Neural progenitor cell (in vitro differentiated cells): ENCODE measurements at places on chromosomes 3 and 15.

DNA sequence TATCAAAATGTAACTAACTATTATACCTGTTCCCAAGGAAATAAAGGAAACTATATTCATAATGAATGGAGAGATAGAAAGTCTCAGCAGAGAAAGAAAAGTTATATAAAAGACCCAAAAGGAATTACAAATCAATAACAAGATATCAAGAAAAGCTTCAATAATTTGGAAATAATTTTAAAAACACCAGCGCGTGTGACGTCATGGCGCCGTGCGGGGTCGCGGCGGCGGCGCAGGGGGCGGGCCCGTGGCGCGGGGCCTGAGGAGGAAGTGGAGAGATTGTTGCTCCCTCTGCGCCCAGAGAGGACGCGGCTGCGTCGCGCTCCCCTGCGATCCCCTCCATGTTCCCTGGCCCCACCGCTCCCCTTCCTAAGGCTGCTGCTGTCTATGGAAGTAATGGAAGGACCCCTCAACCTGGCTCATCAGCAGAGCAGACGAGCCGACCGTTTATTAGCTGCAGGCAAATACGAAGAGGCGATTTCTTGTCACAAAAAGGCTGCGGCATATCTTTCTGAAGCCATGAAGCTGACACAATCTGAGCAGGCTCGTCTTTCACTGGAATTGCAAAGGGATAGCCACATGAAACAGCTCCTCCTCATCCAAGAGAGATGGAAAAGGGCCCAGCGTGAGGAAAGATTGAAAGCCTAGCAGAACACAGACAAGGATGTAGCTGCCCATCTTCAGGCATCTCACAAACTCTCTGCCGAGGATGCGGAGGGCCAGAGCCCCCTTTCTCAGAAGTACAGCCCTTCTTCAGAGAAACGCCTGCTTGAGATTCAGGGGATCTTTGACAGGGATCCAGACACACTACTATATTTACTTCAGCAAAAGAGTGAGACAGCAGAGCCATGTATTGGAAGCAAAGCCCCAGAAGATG is 4.1 kb downstream of the XCR1 start:
- DNase-seq: no peak

DNA sequence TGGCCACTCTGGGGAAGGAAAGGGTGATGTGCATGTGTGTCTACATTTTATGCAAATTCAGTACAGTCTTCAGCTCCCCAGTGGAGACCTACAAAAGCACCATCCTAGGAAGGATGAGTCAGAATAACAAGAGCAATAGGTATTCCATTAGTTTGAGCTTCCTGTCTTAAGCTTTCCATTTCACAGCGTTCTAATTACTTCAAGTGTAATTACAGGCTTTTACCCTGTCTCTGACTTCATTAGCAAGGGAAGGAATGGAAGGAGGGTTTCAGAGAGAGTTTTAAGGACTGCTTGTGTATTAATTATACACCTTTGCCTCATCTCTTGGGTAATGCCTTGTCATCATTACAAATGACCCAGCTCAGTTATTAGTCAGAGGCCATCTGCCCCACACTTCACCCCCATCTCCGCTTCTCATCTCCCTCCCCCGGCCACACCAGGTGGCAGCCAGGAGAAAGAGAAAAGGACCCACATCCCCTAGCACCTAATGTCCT is 202.8 kb upstream of the MRPL3 start:
- peak; percentile 5 for DNase-seq

GRCh38 chr3:138941259-138941885 is 5.6 kb downstream of the FOXL2 start:
- peak; percentile 79 for DNase-seq

- no peak for DNase-seq
Measured at GRCh38 chr15:31447931-31448634, 121.4 kb downstream of the KLF13 start.

DNA sequence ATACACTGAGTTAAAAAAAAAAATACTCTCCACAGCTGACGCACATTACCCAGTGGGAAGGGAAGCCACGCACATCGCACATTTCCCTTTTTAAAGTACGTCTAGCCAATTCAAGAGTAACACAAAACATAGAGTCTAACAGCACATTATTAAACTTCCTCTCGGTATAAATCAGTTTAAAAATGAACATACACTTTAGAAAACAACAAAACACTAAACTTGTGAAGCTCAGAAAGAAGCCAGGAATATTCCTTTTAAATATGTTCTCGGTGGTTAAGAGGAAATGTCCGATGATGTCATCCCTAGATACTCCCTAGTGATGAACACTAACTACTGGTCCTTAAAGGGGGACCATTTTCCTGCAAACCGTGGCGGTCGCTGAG is 721 bp downstream of the MYEF2 start:
- DNase-seq: no peak

- no peak for DNase-seq
Measured at GRCh38 chr3:172132159-172132586, 92.8 kb downstream of the FNDC3B start.

GRCh38 chr3:107452436-107452835 is 70.3 kb upstream of the BBX start:
- DNase-seq: no peak

- DNase-seq: no peak
Measured at GRCh38 chr3:149564079-149564478, 89.6 kb downstream of the TM4SF4 start.

- peak; percentile 95 for DNase-seq
Measured at GRCh38 chr15:68277603-68278344, at the start of gene FEM1B. Gene FEM1B, plus strand, starts transcription at chr15:68277745. Its CDS starts 673 bp downstream, at chr15:68278418.

GRCh38 chr15:84649706-84650105 is 4.4 kb downstream of the WDR73 start:
- DNase-seq: no peak

DNA sequence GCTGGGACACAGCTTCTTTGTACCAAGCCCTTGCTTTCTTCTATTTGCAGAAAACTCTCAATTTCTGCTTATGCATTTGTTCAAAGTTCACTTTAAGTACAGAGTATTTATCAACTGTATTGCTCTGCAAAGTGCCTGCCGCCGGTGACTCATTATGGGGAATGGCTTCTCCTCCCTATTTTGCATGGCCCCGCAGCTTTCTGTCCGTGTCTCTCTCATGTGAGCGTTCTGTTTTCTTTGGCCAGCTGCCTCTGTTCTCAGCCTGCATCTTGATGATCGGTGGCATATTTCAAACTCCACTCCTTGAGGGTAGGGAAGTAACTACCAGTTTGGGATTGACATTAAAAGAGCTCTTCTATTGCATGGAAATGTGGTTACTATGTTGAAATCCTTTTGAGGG is 28.6 kb upstream of the ST8SIA2 start:
- no peak for DNase-seq

DNA sequence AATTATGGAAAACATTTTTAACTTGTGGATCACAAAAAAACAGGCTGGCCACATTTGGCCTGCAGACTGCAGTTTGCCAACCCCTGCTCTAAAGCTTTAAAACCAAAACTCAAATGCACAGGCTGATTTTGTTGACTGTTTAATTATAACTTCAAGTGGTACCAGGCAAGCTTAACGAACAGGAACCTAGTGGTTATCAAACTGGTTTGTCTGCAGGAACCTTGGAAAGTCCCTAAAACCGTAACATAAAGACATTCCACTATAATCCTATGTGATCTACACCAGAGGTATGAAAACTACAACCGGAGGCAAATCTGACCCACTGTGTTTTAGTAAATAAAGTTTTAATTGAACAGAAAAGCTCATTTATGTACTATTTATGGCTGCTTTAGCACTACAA is 52.4 kb downstream of the TBL1XR1 start:
- no peak for DNase-seq

DNA sequence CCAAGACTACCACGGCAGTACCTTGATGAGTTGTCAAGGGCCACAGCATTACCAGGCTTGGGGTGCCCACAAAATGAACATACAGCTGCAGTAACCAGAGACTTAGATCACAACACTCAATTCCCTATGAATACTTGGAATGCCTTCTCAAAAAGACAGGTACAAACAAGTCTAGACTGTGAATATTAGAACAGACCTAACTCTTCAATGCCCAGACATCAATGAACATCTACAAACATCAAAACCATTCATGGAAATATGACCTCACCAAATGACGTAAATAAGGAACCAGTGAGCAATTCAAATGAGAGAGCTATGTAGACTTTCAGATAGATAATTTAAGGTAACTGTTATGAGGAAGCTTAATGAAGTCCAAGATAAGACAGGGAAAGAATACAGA is 185.1 kb upstream of the POU1F1 start:
- DNase-seq: no peak

DNA sequence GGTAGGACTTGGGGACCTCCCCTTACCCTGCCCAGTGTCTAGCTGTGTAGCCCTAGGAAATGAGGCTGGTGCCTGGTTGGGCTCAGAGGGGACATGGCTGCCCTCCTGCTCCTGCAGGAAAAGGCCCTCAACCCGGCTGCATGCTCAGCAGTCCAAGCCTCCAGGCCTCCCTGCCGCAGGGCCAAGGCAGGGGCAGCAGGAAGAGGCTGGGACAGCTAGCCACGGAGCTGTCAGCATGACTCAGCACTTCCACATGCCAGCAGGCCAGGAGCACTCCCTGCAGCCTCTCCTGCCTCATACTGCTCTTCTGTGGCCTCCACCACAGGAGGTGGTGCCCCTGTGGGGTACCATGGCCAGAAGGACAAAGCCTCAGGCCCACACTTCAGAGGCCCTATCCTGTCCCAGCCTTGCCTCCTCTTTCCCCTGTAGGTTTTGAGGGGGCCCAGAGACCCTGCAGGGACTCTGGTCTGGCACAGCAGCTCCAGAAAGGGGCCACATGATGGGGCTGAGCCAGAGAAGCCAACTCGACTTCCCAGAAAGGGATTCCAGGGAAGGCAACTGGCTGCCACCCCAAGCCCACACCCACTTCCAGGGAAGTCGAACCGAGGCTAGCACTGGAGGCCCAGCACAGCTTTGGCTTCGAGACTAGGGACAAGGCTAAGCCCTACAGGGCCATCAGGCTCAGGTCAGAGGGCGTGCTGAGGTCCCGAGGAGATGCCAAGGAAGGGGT is 19.5 kb downstream of the TKT start:
- DNase-seq: no peak

- DNase-seq: peak; percentile 73
Measured at GRCh38 chr15:100873029-100873677, 6.5 kb upstream of the ALDH1A3 start.

- no peak for DNase-seq
Measured at GRCh38 chr15:29123991-29124390, 145.6 kb downstream of the NSMCE3 start.

DNA sequence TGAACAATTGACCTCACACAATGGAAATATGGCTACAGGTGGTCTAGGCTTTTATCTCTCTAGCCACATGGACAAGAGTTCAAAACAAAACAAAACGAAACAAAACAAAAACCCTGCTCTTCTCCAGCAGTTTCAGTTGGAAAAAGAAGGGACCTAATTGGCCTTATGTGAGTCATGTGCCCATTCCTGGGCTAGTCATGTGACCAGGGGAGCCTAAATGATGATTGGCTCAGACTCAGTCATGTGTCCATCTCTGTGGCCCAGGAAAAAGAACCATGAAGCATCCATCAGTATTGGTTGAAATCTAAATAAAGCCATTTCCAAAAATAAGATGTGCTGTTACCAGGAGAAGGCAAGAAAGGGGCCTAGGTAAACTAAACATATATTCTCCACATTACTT is 96.8 kb downstream of the ANXA2 start:
- DNase-seq: no peak

DNA sequence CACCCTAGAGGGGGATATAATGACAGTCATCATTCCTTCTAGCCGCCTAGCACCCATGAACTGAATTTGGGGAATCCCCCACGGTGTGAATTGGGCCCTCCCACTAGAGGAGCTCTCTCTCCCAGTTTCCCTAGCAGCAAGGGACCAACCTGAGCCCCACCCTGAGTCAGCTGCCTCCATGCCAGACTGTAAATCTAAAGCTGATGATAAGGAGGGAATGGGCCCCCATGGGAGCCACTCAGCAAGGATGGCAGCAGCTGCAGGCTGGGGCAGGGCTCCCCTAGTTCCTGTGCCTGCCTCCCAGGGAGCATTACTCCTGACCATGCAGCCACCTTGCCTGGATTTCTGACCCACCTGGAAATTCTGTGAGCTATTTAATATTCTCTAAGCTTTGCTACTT is 57.0 kb upstream of the PXYLP1 start:
- no peak for DNase-seq

DNA sequence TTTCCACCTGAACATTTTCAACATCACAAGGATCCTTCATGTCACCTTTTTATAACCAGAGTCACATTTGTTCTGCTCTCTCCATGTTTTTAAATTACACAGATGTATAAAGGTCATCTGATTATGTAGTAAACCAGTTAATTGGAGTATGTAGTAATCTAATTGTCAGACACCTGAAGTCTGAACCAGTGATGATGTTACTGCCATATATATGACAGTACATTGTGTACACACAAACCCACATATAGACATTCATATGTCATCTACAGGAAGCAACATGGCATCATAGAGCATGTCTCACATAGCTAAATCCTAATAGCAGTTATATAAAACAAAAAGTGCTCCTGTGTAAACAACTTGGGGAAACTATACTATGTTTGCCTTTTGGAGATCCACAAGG is 95.9 kb upstream of the PRR23C start:
- DNase-seq: no peak

GRCh38 chr3:126373682-126374601 is 16.7 kb upstream of the KLF15 start:
- no peak for DNase-seq

DNA sequence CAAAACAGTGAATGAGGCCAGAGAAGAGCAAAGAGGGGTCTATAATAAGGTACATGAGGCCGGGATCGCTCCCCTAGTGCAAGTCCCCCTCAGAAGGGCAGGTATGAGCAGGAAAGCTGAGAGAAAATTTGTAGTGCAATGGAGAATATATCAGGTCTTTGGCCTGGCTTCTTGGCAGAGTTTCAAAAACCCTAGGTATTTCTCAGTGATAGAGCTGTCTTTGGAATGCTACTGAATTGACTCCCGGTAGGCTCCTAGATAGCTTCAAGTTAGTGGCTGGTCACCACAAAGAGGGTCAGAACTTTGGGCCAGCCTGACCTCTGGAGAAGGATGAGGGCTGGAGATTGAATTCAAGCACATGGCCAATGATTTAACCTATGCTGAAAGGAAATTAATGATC is 30.6 kb upstream of the OXTR start:
- no peak for DNase-seq

GRCh38 chr3:182782149-182782548 is 11.2 kb upstream of the ATP11B start:
- no peak for DNase-seq

- no peak for DNase-seq
Measured at GRCh38 chr15:70016511-70016994, 81.2 kb downstream of the TLE3 start.

- no peak for DNase-seq
Measured at GRCh38 chr3:15271785-15272381, 60.5 kb downstream of the SH3BP5 start.

GRCh38 chr15:67838789-67839332 is 984 bp downstream of the RNU6-1 start:
- DNase-seq: peak; percentile 87

GRCh38 chr3:136381051-136381450 is 130.9 kb downstream of the PCCB start:
- no peak for DNase-seq

DNA sequence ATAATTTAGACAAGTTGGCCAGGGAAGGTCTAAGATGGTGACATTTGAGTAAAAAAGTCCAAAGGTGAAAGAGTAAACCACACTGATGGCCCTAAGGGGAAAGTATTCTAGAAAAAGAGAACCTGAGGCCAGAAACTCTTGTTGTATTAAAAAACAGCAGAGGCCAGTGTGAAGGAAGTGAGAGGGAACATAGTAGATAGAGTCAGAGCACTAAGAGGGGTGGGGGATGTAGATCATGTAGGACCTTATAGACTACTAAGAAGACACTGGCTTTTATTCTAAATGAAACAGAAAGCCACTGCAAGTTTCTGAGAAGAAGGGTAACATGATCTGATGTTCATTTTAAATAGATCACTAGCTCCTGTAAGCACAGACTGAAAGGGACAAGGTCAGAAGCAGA is 14.5 kb downstream of the POLQ start:
- DNase-seq: no peak
